A549 treated with GW870086 at 1 μM for 4 hours (cell line): ENCODE measurements at places on chromosomes 2 and 18. TPM values are rescaled to one million over a fixed set of nuclear protein-coding genes. Genes with fewer than 3 reads are reported as not detected.

Gene ANKRD30B
- total RNA-seq = not detected in 5 replicates

Gene KATNAL2
- 1.5 to 2.9 TPM (median 1.9 TPM) in 5 replicates for total RNA-seq

Gene RTKN
- 18.8 to 25.6 TPM (median 24.2 TPM) in 5 replicates for total RNA-seq

Gene TRAK2
- 9.9 to 16.1 TPM (median 14.6 TPM) in 5 replicates for total RNA-seq

Gene ASB18
- 0.03 TPM in 1 of 5 replicates, not detected in the others for total RNA-seq

Gene OR6B3
- total RNA-seq = not detected in 5 replicates

Gene MEP1B
- total RNA-seq = 0.05 TPM in 1 of 5 replicates, not detected in the others

Gene CERKL
- total RNA-seq = 0.13 to 0.51 TPM (median 0.23 TPM) in 5 replicates

Gene C2orf80
- not detected in 5 replicates for total RNA-seq

Gene SLC9A2
- total RNA-seq = 2.9 to 3.7 TPM (median 3.1 TPM) in 5 replicates

Gene RNF152
- 0.02 to 0.52 TPM (median 0.17 TPM) in 5 replicates for total RNA-seq

Gene TMEM169
- total RNA-seq = 0.31 to 0.64 TPM (median 0.42 TPM) in 5 replicates

Gene DOCK10
- total RNA-seq = 26.1 to 33.6 TPM (median 31.4 TPM) in 5 replicates

Gene COL4A3
- total RNA-seq = 0.50 to 1.2 TPM (median 0.59 TPM) in 5 replicates

Gene RETSAT
- 46.0 to 55.7 TPM (median 53.1 TPM) in 5 replicates for total RNA-seq

Gene SIX3
- total RNA-seq = 0.39 to 0.73 TPM (median 0.71 TPM) in 5 replicates

Gene FOSL2
- 53.6 to 66.2 TPM (median 60.6 TPM) in 5 replicates for total RNA-seq

Gene SGPP2
- total RNA-seq = 0.32 to 0.60 TPM (median 0.45 TPM) in 5 replicates

Gene ALK
- total RNA-seq = not detected in 5 replicates

Gene NAT8
- not detected in 5 replicates for total RNA-seq

Gene SPC25
- total RNA-seq = 17.5 to 23.6 TPM (median 19.1 TPM) in 5 replicates

Gene ARHGAP28
- 0.02 to 0.08 TPM (median 0.03 TPM) in 3 of 5 replicates, not detected in the others for total RNA-seq

Gene SERPINB3
- 0.07 to 0.13 TPM (median 0.10 TPM) in 3 of 5 replicates, not detected in the others for total RNA-seq

Gene GAL3ST2
- total RNA-seq = 0.10 to 0.34 TPM (median 0.13 TPM) in 5 replicates

Gene PIEZO2
- 0.58 to 1.2 TPM (median 0.66 TPM) in 5 replicates for total RNA-seq

Gene ACP1
- total RNA-seq = 191 to 235 TPM (median 209 TPM) in 5 replicates

Gene LRRFIP1
- 65.1 to 96.5 TPM (median 93.4 TPM) in 5 replicates for total RNA-seq

Gene MC5R
- not detected in 5 replicates for total RNA-seq

Gene LYPD6B
- not detected in 5 replicates for total RNA-seq

Gene UGT1A5
- total RNA-seq = 0.09 to 0.13 TPM in 2 of 5 replicates, not detected in the others

Gene ADGRF3
- total RNA-seq = 0.03 to 0.26 TPM (median 0.10 TPM) in 5 replicates
